ENCODE measurements at places on chromosomes 12 and 14.

DNA sequence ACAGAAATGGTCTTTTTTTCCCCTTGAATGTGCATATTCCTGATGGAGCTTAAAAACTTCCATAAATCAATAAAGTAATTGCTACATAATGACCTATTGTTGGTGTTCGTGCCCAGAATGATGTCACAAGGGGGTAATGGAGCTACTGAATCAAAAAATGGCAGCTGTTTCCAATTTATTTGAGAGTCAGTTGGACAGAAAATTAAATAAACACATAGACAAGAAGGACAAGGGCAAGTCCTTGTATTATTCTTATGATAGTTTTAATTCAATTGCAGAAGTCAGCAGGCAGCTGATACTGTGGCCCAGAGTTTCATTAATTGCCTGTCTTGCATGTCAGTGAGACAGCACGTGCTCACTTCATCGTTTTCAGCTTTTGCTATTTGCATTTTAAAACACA, 473.5 kb downstream of the ETNK1 start:
- no peak for DNase-seq

DNA sequence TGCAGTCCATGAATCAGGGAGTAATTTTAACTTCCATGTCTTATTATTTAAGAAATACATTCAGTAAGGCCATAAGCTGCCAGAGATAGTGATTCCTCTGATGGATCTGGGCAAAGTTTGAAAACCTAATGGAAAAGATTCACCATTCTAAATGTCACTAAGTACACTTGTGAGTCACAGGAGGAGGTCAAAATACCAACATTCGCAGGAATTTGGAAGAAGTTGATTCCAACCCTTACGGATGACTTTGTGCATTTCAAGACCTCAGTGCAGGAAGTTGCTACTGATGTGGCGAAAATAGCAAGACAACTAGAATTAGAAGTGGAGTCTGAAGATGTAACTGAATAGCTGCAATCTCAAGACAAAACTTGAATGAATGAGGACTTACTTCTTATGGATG, 69.8 kb downstream of the OSBPL8 start:
- DNase-seq: no peak

DNA sequence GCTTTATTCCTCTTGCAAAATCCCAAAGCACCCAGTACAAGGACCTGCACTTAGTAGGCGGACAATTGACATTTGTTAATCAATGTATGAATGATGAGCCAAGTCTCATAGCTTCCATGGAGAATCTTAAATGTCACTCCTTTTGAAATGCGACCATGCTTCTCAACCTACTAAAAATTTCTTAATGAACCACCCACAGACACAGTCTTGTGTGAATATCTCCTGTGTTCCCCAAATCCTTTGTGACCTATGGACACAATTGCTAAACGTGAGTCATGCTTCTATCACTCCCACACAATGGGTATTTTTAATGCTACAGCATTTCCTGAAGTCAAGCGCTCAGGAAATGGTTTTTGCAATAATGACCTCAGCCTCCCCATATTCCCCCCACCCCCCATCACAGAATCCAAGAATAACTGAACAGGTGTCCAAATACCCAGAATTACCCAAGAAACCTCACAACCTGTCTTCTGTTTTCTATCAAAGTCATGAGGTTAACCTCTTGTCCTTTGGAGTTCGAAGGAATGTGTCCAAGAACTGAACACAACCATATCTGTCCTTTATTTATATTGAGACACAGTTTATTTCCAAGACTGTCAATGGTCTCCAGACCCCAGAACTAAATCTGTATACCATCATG, 163.6 kb upstream of the PLEKHG7 start:
- DNase-seq: peak; percentile 43

DNA sequence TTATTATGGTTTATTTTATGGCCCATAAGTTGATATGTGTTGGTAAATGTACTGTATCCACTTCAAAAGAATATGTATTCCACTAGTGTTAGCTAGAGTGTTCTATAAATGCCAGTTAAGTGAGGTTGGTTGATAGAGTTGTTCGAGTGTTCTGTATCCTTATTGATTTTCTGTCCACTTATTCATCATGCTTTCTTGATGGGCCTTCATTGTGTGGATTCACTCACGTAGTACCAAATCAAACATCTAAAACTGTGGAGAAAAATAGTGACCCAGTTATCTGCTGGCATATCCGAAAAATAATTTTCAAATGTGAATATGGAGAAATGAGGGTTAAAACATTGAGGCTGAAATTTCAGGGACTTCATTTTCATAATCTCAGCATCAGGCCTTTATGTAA, 230.4 kb downstream of the TRHDE start:
- DNase-seq: no peak

DNA sequence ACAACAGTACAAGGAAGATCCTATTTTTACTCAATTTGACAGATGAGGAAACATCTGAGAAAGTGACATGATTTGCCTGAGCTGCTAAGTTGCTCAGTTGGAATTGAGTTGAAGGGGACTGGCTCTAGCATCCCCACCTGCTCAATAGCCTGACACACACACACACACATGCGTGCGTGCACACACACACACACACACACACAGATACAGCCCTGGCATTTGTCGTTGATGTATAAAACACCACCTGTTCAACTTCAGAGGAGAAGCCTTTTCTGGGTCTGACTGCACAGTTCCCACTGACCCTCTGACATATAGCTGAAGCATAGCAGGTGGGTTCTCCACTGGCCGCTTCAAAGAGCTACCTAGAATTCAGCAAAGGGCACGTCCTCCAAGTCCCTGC, 1045.9 kb downstream of the VRK1 start:
- DNase-seq: no peak

- no peak for DNase-seq
Observed at GRCh38 chr12:104115587-104115975, 22.4 kb downstream of the NFYB start.

DNA sequence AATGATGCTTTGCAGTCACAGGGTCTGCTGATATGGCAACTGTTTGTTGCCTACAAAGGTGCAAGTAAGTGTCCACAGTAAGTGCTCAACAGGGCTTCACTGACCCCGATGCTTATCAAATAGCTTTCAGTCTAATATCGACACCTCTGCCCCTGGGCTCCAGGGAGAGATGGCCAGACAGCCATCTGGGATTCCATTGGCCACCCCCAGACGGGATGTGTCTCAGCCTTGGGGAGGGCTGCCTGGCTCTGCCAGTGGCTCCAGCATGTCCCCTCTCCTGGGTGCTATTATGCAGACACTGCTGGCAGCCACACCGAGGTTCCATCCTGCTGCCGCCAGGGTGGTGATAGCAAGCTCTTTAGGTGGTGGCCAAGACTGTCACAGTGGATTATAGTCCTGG, 57.4 kb downstream of the DGLUCY start:
- DNase-seq: no peak

GRCh38 chr14:92105893-92106142, 564 bp downstream of the ATXN3 start:
- peak; percentile 23 for DNase-seq

DNA sequence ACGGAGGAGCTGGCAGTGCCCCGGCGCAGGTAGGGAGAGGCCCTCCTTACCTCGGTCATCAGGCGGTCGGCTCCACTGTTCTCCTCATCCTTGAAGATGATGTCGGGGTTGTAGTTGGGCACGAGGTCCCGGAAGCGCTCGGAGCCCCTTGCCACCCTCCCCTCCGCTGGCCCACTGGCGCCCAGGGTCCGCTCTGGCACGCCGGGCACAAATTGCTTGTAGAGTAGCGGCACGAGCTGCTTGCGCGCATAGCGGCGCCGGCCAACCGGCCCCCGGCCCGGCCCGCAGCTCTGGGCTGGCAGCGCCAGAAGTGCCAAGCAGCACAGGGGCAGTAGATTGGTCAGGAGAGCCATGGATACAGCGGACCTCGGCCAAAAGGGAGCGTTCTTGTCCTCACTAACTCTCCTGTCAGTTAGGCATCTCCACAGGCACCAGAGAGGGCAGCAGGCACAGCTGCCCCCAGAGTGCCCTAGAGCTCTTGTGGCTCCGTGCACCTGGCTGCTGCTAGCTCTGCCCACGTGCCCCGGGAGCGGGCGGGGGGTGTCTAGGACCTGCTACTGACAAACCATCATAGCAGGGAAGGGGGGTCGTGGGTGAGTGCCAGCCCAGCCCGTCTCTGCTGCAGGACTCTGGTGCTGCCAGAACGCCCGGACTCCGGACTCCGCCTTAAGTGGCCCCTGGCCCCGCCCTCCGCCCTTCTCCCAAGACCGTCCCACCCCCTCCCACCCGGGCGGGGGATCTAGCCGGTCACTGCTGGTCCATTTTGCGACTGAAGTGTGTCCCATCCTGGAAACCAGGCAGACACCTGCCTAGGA, at the start of gene DHH:
DHH (minus strand) TSS at position 642 of the 815 bp plus-strand sequence; CDS start at position 353, 289 bp downstream.
- peak; percentile 10 for DNase-seq

GRCh38 chr14:92510972-92511371, 2.6 kb upstream of the RIN3 start:
- DNase-seq: no peak

- DNase-seq: no peak
Observed at GRCh38 chr12:110760204-110760609, 17.5 kb upstream of the PPP1CC start.
